C1 segment of cervical spinal cord (tissue), 14 donors: ENCODE measurements at places on chromosomes 6 and 20.

GRCh38 chr6:16585805-16586204 lies 175.5 kb downstream of the ATXN1 start:
- no peak for DNase-seq

DNA sequence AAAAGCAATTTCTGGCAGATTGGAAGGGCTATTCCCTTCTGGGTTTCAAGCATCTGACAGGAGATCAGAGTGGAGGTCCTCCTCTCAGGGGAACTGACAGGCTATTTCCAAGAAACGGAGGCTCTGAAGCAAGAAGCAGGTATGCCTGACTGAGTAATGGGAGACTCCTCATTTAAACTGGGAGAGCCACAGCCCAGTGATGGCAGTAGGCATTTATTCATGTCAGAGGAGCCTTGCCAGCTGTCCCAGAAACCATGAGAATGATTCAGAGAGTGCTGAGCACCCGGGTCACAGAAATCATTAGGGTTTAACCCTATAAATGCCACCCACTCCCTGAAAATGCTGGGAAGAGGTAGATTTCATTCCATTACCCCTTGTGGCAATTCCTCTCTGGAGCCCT lies 247.5 kb upstream of the RNF217 start:
- no peak for DNase-seq

GRCh38 chr6:8875986-8876385 lies 440.6 kb upstream of the SLC35B3 start:
- no peak for DNase-seq

- DNase-seq: no peak
Observed at GRCh38 chr6:113169484-113169883, 687.7 kb upstream of the MARCKS start.

GRCh38 chr6:291204-291696 lies 1.0 kb upstream of the DUSP22 start:
- DNase-seq: no peak

- DNase-seq: no peak
Observed at GRCh38 chr6:110295451-110296165, 62.5 kb downstream of the METTL24 start.

GRCh38 chr6:9140172-9140571 lies 704.8 kb upstream of the SLC35B3 start:
- DNase-seq: no peak

- DNase-seq: no peak
Observed at GRCh38 chr6:138371720-138372119, 6.0 kb upstream of the SMIM28 start.

DNA sequence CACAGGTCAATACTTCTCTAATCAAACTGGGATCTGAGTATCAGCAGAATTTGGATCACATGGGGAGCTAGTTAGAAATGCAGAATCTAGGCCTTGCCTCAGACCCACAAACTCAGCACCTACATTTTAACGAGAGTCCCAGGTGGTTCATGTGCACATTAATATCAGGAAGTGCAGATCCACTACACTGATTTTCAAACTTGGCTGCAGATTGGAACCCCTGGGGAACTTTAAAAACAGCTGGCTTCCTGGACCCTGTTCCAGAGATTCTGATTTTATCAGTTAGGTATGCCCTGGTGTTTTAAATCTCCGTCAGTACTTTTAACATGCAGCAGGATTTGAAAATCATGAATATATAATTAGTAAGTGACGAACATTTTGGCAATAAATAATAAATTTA lies 1.9 kb upstream of the CST8 start:
- no peak for DNase-seq

DNA sequence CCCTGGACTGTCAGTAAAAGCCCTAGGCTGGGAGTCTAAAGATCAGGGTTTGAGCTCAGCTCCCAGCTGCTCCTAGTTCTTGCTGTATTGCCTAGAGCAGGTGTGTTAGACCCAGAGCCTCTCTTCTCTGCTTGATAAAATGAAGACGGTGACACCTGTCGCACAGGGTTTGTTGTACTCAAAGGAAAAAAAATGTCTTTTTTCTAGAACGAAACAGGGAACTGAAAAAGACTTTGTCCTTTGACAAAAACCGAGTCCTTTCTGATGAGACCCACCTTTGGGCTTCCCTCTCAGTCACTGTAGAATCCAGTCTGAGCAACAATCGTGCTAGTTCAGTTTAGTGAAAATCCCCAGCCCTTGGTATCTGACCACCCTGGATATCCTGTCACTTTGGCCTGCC lies 102.1 kb upstream of the LAMP5 start:
- no peak for DNase-seq

- DNase-seq: no peak
Observed at GRCh38 chr6:128606611-128607010, 86.2 kb upstream of the PTPRK start.

DNA sequence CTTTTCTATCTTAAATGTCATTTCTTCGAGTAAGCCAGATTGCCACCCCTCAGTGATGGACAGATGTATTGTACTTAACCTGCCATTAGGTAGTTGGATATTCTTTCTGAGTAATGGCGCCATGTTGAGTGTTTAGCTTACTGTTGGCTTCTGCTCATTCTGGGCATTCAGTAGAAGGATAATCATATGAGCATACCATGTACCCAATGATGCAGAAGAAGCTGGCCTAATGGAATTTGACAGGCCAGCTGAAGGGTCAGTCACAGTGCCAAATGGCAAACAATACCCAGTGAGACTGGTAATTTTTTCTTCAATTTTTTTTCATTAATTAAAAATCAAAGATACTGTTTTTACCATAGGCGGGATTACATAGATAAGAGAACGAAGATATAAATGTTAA lies 1010.8 kb upstream of the EYS start:
- no peak for DNase-seq

DNA sequence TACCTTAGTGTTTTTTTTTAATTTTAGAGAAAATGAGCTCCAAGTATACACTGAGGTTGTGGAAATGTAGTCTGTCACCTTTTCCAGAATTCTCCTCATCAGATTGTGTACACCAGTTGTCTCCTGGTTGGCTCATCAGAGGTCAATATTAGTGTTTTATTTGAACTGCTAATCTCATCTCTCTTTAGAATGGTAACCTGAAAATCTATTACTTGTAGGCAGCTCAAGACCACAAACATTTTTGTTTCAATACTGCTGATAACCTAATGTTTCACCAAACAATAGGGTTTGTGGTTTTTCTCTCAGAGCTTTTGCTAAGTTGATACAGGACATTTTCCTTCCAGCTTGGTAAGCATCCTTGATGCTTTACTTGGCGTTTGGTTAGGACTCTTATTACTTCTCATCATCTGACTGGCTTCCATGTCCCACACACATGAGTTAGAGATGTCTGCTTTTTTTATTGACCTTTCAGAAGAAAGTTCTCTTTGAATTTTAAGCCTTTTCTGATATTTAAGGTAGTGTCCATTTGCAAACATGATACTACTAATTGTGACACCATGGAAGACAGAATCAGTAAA lies 15.1 kb downstream of the ADGRG6 start:
- DNase-seq: no peak

GRCh38 chr6:14783594-14783993 lies 462.3 kb upstream of the JARID2 start:
- DNase-seq: no peak

GRCh38 chr6:141041596-141042087 lies 1091.1 kb upstream of the GJE1 start:
- DNase-seq: no peak

DNA sequence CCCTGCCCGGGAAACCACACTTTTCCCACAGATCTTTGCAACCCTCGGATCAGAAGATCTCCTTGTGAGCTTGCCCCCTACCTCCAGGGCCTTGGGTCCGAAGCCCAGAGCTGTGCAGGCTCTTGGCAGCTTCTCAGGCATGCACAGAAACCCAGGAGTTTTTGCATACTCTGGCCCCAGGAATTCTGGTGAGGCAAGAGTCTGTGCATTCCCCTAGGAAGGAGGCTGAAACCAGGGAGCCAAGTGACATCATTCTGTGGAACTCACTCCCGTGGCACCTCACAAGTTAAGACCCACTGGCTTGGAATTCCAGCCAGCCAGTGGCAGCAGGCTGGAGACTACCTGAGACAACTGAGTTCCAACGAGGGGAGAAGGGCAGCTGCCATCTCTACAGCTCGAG lies 100.1 kb downstream of the TNFRSF21 start:
- DNase-seq: no peak

GRCh38 chr20:4508773-4509172 lies 212.9 kb upstream of the PRND start:
- no peak for DNase-seq

DNA sequence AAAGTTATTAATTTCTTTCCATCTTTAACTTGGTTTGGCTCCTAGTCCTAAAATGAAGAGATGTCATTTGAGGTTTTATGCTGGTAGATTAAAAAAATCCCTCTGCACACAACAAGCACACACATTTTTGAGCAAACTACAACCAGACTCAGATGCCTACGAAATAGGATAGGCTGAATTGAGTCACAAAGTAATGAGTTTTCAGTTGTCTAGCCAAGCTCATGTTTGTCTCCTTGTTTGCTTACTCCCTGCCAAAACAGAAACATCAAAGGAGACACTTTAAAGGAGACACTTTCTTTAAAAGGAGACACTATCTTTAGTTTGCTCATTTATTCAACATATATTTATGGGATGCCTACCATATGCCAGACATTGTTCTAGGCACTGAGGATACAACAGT lies 56.2 kb downstream of the TPBG start:
- no peak for DNase-seq

DNA sequence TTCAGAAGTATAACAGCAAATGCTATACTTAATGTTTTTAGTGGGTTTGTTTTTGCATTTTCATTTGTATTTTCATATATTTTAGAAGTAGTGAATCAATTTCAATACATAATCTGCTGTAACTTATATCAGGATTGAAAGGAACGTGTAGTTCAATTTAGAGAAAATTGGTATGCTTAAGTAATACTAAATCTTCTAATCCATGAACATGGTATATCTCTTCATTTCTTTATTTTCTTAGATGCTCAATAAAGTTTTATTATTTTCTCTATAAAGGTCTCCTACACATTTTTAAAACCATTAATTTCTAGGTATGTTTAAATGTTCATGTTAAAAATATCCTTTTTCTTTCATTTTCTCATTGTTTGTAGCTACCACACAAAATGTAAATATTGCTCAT lies 85.1 kb downstream of the STMND1 start:
- DNase-seq: no peak

DNA sequence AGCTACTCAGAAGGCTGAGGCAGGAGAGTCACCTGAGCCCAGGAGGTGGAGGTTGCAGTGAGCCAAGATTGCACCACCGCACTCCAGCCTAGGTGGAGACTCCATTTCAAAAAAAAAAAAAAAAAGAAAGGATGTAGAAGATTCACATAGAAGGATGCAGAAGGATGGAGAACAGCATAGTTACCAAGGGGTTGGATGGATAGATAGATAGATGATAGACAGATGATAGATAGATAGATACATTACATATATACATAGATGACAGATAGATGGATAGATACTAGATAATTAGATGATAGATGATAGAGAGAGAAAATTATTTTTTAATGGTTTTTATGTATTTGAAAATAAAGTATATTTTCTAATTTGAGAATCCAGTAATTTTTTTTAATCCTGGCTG lies 160.7 kb upstream of the ARID1B start:
- no peak for DNase-seq
